ENCODE measurements at places on chromosomes 11 and 22. TPM values are rescaled to one million over a fixed set of nuclear protein-coding genes. Genes with fewer than 3 reads are reported as not detected.

TSSK2 gene
- not detected for polyA plus RNA-seq

DNA sequence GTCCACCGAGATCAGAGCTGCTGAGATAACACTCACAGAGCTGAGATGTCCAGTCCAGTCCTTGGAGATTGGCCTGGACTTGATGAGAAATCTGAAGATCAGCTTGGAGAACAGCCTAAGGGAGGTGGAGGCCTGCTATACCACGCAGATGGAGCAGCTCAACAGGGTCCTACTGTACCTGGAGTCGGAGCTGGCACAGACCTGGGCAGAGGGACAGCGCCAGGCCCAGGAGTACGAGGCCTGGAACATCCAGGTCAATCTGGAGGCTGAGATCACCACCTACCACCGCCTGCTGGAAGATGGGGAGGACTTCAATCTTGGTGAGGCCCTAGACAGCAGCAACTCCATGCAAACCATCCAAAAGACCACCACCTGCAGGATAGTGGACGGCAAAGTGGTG lies 33.1 kb downstream of the CLTCL1 start:
- H3K36me3 ChIP-seq: no peaks in the 10 kb centered on the region
- no peak overlapping the region for H3K4me3 ChIP-seq
- DNase-seq: no peak
- H3K27ac ChIP-seq: no peak overlapping the region
- H3K4me1 ChIP-seq: peaks cover 5% of the 10 kb centered on the region
- H3K27me3 ChIP-seq: peaks cover 2% of the 10 kb centered on the region

- no peak overlapping the region for H3K4me3 ChIP-seq
- H3K4me1 ChIP-seq: no peaks in the 10 kb centered on the region
- H3K27me3 ChIP-seq: no peaks in the 10 kb centered on the region
- DNase-seq: no peak
Observed at GRCh38 chr22:44351685-44352377, 39.1 kb upstream of the SHISAL1 start.

DNA sequence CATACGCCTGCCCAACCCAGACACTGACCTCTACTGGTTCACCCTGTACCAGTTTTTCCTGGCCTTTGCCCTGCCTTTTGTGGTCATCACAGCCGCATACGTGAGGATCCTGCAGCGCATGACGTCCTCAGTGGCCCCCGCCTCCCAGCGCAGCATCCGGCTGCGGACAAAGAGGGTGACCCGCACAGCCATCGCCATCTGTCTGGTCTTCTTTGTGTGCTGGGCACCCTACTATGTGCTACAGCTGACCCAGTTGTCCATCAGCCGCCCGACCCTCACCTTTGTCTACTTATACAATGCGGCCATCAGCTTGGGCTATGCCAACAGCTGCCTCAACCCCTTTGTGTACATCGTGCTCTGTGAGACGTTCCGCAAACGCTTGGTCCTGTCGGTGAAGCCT lies 2.2 kb downstream of the MCHR1 start:
- H3K4me1 ChIP-seq: peaks cover 5% of the 10 kb centered on the region
- no peaks in the 10 kb centered on the region for H3K36me3 ChIP-seq
- DNase-seq: no peak
- no peak overlapping the region for H3K27ac ChIP-seq
- no peaks in the 10 kb centered on the region for H3K27me3 ChIP-seq

- no peak for DNase-seq
- peaks cover 9% of the 10 kb centered on the region for H3K4me1 ChIP-seq
- no peak overlapping the region for H3K27ac ChIP-seq
- no peaks in the 10 kb centered on the region for H3K27me3 ChIP-seq
- peaks cover 9% of the 10 kb centered on the region for H3K36me3 ChIP-seq
Observed at GRCh38 chr11:6204706-6205105, 651 bp upstream of the C11orf42 start.

MUC5AC gene
- not detected for polyA plus RNA-seq

GP1BB gene
- not detected for polyA plus RNA-seq

RBMXL2 gene
- not detected for polyA plus RNA-seq

DNA sequence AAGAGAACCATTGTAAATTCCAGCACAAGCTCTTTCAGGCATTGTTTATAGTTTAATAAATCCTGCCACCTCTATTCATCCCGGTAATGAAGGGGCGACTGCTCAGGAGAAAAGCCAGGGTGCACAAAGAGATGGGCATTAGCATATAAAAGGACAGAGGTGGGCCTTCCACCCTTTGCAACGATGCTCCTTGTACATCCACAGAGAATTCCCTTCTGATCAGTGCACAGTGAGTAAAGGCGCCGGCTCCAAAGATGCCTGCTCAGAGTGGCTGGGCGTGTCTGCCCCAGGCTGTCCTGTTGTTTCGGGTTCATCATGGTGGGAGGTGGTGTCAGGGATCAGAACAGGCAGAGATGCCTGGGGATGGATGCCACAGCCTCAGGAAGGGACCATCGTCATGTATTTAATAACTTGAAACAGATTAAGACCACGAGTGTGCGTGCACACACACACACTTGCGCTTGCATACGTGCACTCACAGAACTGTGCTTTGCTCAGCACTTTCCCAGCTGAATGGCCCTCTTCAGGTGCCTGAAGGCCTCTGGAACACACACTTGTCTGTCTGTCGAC lies 305.0 kb downstream of the TBC1D22A start:
- H3K27me3 ChIP-seq: no peaks in the 10 kb centered on the region
- H3K4me3 ChIP-seq: no peak overlapping the region
- H3K36me3 ChIP-seq: no peaks in the 10 kb centered on the region

DNA sequence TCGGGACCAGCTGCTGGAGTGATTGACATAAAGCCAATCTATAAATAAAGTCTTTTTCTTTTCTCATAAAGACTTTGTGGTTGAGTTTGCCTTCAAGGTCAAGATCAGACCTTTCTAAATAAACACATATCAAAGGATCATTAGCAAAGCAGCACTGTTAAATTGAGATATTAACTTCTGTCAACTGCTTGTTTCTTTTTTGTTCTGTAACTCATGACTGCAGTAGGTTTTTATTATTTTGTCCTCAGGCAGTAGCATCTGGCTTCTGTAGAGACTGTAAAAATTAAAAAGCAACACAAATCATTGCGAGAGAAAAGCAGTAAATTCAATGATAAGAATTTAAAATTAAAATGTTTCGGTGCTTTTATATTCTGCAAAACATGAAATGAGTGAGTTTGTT lies 77.7 kb upstream of the NNMT start:
- H3K4me3 ChIP-seq: no peak overlapping the region
- no peak overlapping the region for H3K27ac ChIP-seq
- no peaks in the 10 kb centered on the region for H3K27me3 ChIP-seq
